Stimulated activated effector memory CD8-positive, alpha-beta T cell treated with anti-CD3 and anti-CD28 coated beads, Interleukin-12 subunit alpha, Interleukin-12 subunit beta, amount 100 ng/mL, for 72 hours (primary cell): ENCODE measurements at places on chromosomes 16 and 17.
A peak's percentile ranks its signal among the peaks of the same experiment; 100 is the strongest.

GRCh38 chr16:11871193-11871592, 19.9 kb upstream of the RSL1D1 start:
- no peak for DNase-seq

DNA sequence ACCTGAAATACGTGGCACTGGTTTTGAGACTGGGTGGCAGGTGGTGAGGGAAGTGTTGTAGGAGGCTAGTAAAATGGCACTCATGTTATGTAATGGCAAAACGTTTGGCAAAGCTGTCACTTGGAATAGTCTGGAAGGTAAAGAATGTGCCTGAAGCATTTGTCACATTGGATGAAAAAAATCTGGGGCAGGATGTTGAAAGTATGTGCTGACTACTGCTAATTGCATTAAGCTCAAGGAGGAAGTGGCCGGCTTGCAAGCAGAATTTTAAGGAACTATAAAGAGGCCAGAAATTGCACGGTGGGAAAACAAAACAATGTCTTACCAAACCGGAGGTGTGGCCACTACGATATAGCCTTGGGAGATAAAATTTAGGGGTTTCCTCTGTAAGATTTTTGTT, 26.6 kb upstream of the NLRP1 start:
- DNase-seq: no peak

DNA sequence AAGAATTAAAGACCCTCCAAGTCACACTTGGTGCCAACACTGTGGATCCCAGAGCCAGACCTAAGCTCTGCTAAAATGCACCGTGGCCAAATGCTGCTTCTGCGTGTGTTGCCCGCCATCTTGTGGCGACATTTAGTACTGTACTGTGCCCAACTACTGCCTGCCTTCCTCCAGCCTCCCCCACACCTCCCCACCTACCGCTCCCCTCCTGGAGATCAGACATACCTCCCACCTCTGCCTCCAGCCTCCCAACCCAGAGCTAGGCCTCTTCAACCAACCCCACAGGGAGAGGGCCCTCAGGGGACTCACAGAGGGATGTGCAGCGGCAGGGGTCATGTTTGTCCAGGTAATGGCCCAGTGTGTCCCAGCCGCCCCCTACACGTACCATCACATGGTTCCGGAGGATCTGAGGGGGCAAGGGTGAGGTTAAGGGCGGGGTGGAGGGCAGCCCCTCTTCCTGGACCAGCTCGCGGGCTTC, 5.5 kb downstream of the GAS2L2 start:
- peak; percentile 88 for DNase-seq

GRCh38 chr16:27107185-27107592, 40.5 kb downstream of the C16orf82 start:
- DNase-seq: no peak

DNA sequence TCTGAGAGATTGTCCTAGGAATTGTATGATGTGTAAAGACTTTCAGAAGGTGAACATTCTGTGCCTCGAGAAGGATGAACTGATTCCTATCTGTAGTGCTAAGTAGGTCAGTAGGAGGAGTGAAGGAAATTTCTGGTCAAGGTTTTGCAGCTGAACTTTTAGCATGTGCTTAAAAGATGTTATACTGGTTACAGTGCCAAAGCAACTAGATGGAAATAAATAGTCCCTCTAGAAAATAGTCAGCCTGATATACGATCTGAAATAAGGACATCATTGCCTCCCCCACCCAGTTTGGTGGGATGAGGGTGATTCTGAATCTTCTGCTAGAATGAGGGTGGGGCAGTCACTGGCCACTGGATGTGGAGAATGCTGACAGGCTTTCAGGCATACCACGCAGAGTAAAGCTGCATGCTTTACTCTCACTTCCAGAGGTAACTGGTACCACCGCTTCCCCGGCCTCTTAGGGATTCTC, 57.2 kb upstream of the VPS4A start:
- DNase-seq: no peak

DNA sequence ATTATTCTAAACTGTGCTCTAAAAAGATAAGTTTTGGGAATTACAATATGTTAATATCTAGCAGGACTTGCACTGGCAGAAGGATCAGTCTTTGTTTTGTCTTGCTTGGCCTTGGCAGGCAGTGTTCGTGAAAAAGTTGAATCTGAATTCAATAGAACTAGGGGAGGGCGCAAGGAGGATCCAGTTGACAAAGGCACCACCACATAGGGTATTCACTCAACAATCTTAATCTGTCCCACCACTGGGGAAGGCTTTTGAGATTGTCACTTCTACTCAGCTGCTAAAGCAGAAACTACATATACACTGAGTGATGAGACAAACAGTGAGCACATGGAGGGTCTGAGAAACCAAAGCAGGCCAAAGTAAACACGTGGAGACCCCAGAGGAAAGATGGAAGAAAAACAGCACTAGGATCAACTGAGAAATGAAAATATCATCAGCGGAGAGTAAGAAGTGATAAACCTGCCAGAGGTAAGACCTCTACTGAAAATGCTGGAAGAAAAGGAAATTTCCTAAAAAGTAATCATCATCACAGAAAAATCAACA, 2.4 kb downstream of the AMFR start:
- no peak for DNase-seq

DNA sequence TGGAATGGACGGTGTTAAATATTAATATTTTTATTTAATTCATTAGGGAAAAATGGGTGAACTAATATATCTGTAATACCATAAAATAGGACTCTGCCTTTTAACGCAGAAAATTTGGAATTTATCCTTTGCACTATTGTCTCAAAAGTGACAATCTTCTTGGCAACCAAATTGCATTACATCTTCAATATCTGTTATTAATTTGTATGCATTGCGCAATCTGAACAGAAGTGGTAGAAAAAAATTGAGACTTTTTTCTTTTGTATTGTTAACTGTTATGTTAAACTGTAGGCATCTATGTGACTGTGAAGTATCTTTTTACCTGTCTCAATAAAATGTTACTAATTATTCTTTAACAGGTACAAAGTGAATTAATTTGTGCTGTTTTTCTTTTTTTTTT, 55.6 kb downstream of the PPM1E start:
- DNase-seq: no peak

DNA sequence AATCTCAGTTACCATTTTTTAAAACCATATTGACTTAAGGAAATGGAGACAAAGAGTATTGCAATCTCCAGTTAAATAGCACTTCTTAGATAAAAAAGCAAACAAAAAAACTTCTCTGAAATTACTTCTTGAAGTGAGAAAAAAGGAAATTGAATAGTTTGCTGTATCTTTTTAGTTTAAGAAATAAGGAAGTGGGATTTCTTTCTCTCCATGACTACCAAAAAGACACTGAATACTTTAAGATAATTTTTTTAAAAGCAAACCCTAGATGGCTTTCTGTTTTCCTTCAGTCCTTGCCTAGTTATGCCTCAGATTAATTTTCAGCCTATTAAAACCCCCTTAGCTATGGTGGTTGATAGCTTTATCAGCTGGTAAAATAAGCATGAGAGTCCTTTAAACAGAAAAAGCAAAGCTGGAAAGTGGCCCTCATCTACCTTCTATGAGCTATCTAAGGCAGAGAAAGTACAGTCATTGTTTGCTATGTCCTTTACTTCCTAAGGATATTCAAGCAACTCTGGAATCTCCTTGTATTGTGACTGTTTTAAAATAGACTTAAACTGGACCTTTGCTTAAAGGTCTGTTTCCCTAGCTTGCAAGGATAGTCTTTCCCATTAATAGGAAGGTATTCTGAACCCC, 28.6 kb downstream of the TPPP3 start:
- no peak for DNase-seq

- peak; percentile 61 for DNase-seq
Measured at GRCh38 chr17:8060274-8060673, 21.4 kb downstream of the ALOX15B start.

- no peak for DNase-seq
Measured at GRCh38 chr16:50683689-50684374, 2.7 kb upstream of the SNX20 start.

DNA sequence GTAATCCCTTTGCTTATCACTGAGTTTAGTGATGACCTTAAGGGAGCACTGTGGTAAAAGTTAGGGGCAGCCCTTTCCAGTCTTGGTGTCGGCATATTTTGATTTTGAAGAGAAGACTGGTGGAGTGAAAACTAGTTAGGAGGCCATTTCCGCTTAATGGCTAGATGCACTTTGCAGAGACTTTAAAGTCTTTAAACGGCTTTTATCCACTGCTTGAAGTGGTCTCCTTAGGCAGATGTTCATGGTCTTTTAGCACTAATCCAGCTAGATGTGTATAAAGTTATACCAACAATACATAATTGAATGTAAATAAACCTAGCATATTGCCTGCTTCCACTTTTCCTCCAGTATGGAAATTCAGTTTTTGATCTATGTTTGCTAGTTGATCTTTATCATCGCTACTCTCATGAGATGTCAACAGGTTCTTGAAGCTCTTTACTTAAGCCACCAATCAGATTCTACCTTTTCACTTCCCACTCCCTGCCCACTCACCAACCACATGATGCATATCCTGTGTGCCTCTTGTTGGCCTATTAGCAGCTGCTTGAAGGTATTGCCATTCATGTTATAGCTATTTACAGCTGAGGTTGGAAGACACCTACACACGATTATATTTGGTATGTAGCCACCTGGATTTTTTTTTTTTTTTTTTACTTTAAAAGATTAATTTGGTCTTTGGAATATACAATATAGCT, 132.0 kb downstream of the NLK start:
- DNase-seq: no peak

- DNase-seq: no peak
Measured at GRCh38 chr17:76688165-76688622, 22.6 kb downstream of the MXRA7 start.

- DNase-seq: no peak
Measured at GRCh38 chr17:58699771-58700170, 7.4 kb downstream of the RAD51C start.

DNA sequence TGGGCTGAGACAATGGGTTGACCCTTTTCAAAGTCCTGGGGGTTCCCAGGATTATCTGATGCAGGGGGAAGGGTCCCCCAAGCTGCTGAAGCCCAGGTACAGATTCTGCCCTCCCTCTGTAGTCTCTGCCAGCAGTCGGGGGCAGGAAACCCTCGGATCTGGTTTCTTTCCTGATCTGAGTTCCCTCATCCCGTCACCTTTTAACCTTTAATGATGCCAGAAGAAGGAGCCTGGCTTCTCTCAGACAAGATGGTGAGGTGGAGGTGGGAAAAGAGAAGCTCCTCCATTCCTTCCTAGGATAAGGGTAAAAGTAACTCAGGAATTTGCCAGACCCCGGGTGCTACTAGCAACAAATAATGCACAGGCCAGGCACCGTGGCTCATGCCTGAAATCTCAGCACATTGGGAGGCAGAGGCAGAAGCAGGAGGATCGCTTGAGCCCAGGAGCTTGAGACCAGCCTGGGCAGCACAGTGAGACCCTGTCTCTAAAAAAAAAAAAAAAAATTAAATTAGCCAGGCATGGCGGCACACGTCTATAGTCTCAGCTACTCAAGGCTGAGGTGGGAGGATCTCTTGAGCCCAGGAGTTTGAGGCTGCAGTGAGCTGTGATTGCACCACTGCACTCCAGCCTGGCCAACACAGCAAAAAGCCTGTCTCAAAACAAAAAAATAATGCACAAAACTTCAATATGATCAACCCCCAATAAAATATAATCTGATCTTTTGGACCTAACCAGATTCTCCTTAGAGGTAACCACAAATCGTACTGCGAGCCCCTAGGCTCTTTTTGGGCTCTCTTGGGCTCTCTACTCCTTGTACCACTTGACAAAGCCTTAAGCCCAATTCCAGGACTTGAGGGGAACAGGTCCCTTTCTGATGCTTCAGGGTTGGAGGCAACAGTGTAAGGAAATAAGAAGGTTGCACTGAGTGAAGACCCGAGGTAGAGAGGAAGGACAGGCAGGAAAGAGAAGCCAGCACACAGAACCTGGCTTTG, 5.7 kb downstream of the CDC42EP4 start:
- no peak for DNase-seq

DNA sequence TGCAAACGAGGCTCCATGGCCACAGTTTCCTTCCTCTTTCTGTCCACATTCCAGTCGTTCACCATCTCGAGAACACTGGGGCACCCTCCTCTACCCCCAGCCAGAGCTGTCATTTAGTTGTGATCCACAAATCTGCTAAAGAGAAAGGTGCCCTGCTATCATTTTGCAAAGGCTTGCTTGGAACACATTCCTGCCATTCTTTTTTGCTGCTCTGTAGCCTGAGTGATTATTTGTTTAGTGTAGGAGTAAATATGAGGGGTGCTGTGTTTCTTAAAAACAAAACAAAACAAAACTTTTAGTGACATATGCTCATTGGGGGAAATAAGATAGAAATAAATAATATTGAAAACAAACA, 166.7 kb downstream of the PRKCA start:
- DNase-seq: no peak

GRCh38 chr17:31533546-31534155, 142.2 kb downstream of the RAB11FIP4 start:
- DNase-seq: no peak

DNA sequence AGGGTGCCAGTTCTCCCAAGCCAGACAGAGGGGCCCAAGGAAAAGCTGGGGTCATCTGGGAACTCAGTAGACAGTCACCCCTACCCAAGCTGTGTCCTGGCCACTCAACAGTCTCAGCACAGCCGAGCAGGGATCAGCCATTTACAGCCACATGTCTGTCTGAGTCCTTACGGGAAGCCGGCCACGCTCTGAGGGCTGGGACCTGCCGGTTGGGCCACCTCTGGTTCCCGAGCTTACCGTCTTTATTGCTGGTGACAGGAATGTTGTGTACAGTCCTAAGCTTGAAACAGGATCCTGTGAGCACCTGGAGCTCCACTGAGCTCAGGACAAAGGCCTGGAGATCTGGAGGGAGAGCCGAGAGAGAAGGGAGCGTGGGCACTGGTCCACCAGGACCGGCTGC, 59.8 kb downstream of the TIMM22 start:
- no peak for DNase-seq

GRCh38 chr16:79673635-79674034, 73.1 kb upstream of the MAF start:
- DNase-seq: peak; percentile 48

- no peak for DNase-seq
Measured at GRCh38 chr17:9672266-9672665, 26.9 kb downstream of the USP43 start.

DNA sequence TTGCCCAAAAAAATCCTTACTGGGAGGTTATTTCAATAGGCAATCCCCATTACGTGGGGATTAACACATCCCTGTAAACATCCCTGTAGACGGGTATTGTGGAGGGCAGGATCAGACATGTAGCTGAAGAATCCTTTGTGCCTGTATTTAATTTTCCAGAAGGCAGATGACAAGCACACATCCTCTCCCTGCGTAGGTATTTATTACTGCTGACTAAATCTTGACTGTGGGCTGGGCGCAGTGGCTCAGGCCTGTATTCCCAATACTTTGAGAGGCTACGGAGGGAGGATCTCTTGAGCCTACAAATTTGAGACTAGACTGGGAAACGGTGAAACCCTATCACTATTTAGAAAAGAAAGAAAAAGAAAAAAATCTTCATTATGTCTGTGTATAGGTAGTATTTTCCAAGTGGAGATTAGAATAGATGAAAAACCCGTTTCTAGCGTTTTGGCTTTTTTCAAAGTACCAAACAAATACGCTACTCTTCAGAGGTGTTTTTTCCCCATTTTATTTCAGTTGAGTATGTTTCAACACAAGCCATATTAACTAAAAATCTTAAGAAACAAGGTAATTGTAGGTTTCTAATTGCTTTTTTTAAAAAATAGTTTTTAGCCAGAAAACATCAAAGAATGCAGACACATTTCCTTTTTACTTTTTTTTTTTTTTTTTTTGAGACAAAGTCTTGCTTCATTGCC, 1.5 kb upstream of the MARF1 start:
- no peak for DNase-seq

- no peak for DNase-seq
Measured at GRCh38 chr16:19871721-19872120, 12.9 kb downstream of the GPRC5B start.
